ENCODE measurements at places on chromosomes 11 and 22.

DNA sequence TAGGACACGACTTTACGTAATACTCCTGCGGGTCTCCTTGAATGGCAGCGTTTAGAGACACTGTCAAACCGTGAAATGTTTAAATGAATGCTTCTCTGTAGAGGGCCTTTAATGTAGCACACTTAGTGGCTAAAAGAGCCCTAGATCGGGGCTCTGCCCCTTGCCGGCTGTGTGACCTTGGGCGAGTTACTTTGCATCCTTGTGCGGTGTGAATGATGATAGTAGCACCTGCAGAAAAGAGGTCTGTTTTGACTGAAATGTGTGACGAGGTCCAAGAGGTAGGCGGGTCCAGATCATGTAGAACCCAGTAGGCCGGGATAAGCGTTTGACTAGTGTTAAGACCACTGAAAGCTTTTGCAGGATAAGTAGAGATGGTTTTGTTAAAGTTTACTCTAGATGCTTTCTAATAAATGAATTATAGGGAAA lies 866 bp downstream of the MED17 start:
- DNase-seq = peak; percentile 44

GRCh38 chr11:8267831-8268529 lies 4.3 kb upstream of the LMO1 start:
- DNase-seq = peak; percentile 21

- DNase-seq = peak; percentile 20
These were observed 1.6 kb downstream of the CPT1A start for GRCh38 chr11:68839911-68840641.

GRCh38 chr11:61129639-61130523 lies 27.6 kb downstream of the CD5 start:
- DNase-seq = peak; percentile 94
